ENCODE measurements at places on chromosomes 16 and 17. TPM values are rescaled to one million over a fixed set of nuclear protein-coding genes. Genes with fewer than 3 reads are reported as not detected.

GRCh38 chr17:15238676-15239422 lies 26.3 kb downstream of the PMP22 start:
- no peak for DNase-seq
- no peak overlapping the region for H3K4me3 ChIP-seq

DNA sequence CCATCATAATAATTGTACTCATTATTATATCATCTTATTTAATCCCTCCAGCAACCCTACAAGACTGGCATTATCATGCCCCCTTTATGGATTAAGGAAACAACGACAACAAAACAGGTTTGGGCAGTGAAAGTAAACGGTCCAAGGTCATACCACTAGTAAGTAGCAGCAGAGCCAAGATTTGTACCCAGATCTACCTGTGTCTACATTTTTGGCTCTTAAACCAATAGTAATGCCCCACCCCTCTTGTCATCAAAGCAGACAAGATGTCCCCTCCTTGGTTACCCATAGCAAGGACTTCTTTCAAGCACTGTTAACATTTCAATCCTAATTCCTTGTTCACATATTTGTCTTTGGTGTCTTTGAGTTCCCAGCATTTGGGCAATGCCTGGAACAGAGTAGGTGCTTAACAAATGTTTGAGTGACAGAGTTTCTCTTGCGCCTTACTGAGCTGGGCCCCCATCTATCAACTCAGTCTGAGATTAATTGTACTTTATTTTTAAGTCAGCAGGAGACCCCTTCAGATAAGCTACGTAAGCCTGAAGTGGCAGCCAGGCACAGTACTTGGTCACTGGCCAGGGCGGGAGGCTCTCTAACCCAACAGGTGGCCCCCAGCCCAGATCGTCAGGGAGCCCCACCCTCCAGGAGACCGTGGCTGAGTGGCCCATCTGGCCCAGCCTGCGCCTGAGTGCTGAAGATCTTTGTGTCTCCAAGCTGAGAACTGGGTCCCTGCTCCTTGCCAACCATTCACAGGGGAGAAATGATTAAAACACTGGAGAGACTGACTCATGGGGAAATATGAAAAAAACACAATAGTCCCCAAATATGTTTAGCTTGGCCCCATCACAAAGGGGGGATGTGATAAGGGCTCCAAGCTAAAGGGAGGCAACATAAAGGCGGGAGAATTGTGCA lies 75.8 kb downstream of the AXIN2 start:
- H3K4me3 ChIP-seq: no peak overlapping the region
- H3K36me3 ChIP-seq: no peaks in the 10 kb centered on the region
- H3K27me3 ChIP-seq: peaks cover 5% of the 10 kb centered on the region
- H3K27ac ChIP-seq: no peak overlapping the region

GRCh38 chr16:67939507-67940445 lies 3.1 kb upstream of the PSMB10 start:
- peaks cover 6% of the 10 kb centered on the region for H3K36me3 ChIP-seq
- no peaks in the 10 kb centered on the region for H3K27me3 ChIP-seq
- peaks cover 49% of the 10 kb centered on the region for H3K4me1 ChIP-seq

The C17orf67 gene
- 1.6 TPM for polyA plus RNA-seq

The GH1 gene
- not detected for polyA plus RNA-seq

The KCNJ2 gene
- not detected for polyA plus RNA-seq

Data from naive thymus-derived CD8-positive, alpha-beta T cell (primary cell).